T47D (cell line): ENCODE measurements at places on chromosomes 16 and 17.

GRCh38 chr16:27394516-27394915 lies 7.5 kb upstream of the IL21R start:
- DNase-seq = no peak

GRCh38 chr17:78789149-78789662 lies 7.1 kb upstream of the CYTH1 start:
- DNase-seq = no peak

- DNase-seq = no peak
These were observed 91.4 kb upstream of the DYNLRB2 start for GRCh38 chr16:80449392-80449791.

GRCh38 chr17:32515677-32516383 lies 29.0 kb downstream of the CDK5R1 start:
- DNase-seq = no peak

GRCh38 chr16:85045641-85046471 lies 18.3 kb downstream of the KIAA0513 start:
- no peak for DNase-seq

DNA sequence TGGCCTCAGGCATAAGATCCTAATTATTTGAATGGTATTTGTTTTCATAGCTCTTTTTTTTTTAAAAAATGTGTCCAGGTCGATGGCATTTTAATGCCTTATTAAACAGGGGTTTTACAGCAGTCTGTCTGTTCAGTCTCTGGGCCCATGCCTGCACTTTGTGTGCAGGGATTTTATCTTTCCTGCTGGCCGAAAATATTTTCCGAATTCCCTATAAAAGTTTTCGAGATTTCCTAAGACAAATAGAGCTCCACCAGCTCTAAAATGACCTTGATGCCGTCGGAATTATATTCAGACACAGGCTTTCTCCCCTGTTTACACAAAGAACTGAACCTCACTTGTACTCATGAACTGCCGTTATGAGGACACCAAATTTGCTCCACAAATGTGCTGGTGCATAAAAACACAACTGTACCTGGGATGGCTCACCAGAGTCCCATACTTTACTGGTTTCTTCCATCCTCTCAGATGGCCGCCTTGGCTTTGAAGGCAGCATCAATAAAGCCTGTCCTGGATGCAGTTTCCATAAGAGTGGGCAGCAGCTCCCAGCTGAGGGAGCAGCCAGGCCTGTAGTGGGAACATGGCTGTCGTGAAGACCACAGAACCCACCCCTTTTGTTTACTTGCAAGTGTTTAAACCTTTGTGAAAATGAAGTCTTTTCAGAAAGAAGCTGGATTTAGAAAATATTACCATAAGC lies 44.9 kb downstream of the TBX4 start:
- DNase-seq = no peak

DNA sequence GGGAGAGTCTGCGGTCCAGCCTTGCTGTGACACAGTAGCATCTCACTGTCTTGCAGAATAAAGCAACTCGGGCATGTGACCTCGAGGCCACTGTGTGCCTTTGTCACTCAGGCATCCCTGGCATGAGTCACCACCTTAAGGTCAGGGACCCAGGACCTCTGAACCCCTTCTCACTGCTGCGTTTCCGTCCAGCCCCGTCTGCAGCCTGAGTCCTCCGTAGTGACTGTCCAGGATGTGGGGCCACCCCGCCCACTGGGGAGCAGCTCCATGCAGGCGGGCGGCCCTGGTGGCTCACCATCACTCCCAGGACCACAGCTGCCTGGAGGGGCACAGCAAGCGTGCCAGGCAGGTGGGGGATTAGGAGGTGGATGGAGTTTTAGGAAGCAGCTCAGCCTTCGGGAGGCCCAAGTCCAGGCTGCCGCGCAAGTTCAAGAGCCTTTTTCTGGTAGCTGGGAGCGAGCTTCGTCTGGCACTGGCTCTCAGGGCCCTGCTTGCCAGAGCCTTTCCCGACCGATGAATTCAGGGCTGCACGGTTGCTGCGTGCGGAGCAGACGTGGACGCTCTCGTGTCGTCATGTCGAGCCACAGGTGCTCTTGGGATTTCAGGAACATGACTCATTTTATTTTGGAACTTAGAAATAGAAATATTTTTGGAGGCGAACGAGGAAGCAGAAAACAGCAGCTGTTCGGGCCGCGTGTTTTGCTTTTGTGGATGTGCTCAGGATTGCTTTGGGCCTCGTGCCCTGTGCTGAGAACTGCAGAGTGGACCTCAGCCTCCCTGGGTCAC lies 16.8 kb downstream of the KCTD5 start:
- no peak for DNase-seq

GRCh38 chr17:59366773-59367656 lies 35.6 kb downstream of the YPEL2 start:
- DNase-seq = peak; percentile 49

DNA sequence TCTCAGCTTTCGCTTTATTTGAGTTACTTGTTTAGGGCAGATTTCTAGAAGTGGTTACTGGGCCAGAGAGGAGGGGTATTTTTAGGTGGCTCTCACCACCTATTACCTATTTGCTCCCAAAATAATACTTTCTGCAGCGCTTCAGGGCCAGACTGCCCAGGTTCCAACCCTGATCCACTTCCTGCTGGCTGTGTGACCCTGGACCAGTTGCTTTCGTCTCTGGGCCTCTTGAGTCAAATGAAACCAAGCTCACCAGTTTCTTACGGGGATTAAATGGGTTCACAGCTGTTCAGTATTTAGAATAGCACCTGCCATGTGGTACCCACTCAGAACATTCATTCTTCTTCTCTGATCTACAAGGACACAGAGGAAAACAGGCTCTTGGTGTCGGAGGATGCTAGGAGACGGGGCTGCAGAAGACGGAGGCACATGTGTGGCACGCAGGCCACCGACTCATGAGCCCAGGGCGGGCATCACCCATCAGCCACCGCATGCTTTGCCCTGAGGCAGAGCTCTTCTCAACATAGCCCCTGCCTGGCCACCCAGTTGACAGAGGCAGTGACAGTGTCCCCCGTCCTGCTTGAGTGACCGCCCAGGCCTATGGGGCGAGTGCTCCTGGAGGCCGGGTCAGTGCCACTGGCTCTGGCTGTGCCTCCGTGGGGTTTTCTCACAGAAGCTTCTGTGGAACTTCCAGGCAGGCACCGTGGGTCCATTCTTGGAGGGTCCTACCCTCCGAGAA lies 149.0 kb upstream of the PLCG2 start:
- DNase-seq = no peak

DNA sequence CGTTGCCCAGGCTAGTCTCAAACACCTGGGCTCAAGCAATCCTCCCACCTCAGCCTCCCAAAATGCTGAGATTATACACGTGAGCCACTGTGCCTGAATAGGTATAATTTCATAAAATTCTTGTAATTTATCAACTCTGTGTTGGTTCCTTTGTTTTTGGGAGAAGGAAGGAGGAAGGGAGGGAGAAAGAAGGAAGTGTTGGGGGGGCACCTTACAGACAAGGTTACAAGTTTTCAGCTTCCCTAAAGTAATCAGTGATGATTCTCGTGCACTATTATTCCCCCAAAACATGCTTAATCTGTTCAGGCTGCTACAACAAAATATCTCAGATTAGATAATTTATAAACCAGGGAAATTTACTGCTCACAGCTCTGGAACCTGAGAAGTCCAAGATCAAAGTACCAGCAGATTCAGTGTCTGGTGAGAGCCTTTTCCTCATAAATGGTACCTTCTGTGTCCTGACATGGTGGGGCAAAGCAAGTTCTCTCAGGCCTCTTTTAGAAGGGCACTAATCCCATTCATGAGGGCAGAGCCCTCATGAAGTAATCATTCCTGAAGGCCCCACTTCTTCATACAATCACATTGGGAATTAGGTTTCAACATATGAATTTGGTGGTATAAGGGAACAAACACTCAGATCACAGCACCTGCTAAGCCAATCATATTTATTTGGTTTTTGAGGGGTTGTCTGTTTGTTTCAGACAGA lies 28.1 kb downstream of the USP32 start:
- no peak for DNase-seq

DNA sequence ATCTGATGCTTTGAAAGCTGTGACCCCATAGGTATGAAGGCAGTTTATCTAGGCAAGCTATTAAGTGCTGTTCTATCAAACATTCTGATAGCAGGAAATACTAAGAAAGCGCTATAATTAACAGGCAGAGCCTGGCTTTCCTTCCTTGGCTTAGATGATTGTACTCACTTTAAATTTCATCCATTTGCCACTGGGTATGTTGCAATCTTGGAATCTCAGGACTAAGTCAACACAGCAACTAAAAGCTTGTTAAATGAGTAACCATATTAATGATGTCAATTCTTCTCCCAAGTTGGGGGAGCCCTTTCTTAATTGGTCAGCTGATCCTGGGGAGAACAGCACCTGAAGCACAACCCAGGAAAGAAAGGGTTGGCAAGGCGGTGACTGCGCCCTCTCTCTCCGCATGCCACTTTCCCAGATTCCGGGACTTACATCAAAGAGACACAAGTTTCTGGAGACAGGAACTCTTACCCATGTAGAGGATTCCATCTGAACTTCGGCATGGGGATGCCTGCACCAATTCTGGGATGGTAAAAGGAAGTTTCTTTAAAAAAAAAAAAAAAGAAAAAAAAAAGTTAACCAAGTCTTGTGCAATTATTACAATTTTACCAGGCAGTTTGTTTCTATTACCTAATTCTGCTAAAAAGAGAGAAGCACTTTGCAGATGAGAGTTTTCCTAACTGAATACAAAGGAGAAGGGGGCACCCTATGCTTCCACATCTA lies 54.4 kb upstream of the ICAM2 start:
- no peak for DNase-seq

DNA sequence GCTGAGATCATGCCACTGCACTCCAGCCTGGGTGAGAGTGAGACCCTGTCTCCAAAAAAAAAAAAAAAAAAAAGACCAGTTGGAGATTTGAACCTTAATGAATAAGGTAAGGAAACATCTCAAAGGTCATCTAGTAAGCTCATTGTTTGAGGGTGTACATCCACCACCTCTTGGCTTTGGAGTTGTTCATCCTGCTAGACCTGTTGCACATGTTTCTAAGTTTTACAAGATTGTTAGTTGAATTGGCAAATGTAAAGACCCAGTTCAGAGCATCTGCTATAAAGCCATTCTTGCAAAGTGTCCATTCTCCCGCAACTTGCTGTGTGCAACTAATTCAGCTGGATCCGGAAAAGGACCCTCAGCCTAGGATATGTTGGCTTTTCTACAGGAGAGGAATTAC lies 1.5 kb downstream of the PSMD7 start:
- no peak for DNase-seq

GRCh38 chr16:79801646-79802045 lies 201.1 kb upstream of the MAF start:
- DNase-seq = no peak

GRCh38 chr17:77681861-77682260 lies 276.6 kb upstream of the TNRC6C start:
- no peak for DNase-seq

- DNase-seq = no peak
These were observed 386.2 kb upstream of the CCL2 start for GRCh38 chr17:33868899-33869298.

- no peak for DNase-seq
These were observed 15.9 kb downstream of the POLG2 start for GRCh38 chr17:64480951-64481350.

GRCh38 chr17:38746849-38747462 lies 1.2 kb downstream of the PCGF2 start:
- DNase-seq = no peak

GRCh38 chr17:73546114-73546513 lies 98.1 kb downstream of the SDK2 start:
- DNase-seq = no peak

DNA sequence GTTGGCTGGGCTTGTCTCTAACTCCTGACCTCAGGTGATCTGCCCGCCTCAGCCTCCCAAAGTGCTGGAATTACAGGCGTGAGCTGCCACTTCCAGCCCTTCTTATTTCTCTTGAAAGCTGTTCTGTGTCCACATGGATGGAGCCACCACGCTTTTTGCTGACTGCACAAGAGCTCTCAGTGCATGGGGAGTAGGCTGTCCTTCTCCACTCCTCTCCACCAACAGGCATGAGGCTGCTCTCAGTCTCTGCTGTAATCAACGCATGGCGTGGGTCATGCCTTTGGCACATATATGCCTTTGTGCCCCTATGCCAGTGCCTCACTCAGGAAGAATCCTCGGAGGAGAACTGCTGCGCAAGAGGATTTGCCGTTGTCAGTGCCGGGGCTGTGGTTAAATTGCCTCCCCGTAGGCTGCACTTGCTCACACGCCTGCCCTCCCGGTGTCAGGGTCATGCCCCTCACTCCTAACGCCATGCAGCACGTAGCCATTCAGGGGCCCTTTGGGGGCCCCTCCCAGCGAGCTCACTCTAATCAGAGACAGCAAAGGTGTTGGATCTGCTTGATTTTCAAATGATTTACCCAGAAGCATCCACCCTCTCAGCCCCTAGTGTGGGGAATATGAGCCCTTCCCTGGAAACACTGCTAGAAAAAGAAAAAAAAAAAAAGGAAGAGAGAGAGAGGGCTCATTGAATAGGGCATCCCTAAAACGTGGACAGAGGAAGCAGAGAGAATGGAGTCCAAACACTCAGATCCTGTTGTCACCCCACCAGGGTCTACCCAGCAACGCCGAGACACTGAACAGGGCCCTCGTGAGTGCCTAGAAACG lies 47.5 kb upstream of the ZCCHC14 start:
- no peak for DNase-seq
